ENCODE measurements at places on chromosomes 5 and 9.

DNA sequence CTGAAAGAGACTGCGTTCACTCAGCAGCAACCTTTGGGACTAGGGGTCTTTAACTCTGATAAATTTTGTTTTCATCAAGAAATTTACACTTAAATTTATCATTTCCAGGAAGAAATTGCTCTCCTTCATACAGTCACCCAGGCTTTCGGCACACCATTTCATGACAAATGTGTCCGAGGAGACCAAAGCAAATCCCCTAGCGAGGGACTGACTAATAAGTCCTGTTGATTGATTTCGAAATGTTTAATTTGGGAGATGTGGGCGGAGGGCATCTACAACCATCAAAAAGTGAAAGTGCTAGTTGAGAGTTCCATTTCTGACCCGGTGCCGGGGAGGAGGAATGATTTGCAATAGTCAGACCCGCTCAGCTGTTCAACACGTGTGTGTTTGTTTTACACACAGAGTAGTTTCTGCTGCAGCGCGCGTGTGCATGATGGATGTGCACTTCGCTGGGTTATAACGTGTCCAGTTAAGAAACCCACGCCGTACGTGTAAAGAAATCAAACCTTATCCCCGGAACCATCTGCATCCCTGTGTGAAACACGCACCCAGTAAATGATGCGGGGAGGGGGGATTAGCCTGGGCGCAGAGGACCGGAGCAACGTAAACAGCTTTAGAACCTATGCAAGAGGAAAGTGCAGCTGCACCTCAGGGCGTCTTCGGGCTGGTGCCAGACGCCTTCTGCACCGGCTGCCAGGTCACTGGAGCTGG lies 845 bp upstream of the NR4A3 start:
- no peak for DNase-seq

DNA sequence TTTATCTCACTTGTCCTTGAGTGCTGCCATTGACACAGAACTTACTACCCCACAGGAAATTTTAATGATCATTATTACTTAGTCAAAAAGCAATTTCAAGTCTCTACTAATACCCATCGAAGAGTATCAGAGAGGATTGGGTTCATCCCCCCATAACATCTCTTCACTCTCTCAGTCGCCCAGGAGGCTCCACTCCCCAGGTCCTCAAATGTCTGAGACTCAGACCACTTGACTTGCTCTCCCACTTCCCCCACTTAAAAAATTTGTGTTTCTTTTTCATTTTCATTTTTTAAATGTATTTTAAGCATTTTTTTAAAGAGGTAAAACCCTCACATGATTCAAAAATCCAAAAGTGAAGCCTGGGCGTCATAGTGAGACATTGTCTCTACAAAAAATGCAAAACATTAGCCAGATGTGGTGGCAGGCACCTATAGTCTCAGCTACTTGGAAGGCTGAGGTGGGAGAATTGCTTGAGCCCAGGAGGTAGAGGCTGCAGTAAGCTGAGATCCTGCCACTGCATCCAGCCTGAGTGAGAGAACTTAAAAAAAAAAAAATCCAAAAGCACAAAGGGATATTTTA lies 56.8 kb upstream of the TRAF1 start:
- no peak for DNase-seq

GRCh38 chr9:14935106-14935751 lies 25.0 kb upstream of the FREM1 start:
- DNase-seq: no peak

GRCh38 chr9:35981699-35982098 lies 23.7 kb upstream of the OR2S2 start:
- no peak for DNase-seq

DNA sequence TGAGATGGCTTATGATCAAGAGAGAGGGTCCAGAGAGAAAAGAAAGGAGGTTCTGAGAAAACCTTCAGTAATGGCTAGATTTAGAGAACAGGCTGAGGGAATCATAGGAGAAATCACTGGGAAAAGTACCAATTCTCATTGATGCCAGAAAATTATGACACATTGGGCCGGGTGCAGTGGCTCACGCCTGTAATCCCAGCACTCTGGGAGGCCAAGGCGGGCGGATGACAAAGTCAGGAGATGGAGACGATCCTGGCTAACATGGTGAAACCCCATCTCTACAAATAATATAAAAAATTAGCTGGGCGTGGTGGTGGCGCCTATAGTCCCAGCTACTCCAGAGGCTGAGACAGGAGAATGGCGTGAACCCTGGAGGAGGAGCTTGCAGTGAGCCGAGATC lies 29.5 kb upstream of the PLIN2 start:
- no peak for DNase-seq
